ENCODE measurements at places on chromosomes 2 and 18. TPM values are rescaled to one million over a fixed set of nuclear protein-coding genes. Genes with fewer than 3 reads are reported as not detected.

DNA sequence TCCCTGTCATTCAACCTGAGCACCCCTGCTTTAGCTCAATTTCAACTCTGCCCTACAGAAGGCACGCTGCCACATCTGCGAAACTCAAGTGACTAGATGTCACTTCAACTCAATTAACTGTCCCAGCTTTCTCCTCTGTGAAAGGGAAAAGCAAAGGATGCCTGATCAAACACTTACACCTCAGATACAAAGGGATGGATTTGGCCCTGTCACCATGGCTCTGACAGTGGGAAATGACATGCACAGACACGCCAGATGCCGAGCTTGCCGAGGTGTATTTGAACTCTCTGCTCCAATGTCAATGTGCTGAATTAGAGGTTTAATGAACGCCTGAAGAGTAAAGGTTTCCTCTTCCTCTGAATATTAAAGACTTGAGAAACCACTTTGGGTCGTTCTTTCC is 481.1 kb downstream of the CBLN2 start:
- no peak overlapping the region for H3K4me3 ChIP-seq
- H3K27ac ChIP-seq = no peak overlapping the region
- no peaks in the 10 kb centered on the region for H3K4me1 ChIP-seq
- H3K27me3 ChIP-seq = no peaks in the 10 kb centered on the region
- no peak for DNase-seq
- H3K36me3 ChIP-seq = no peaks in the 10 kb centered on the region

DNA sequence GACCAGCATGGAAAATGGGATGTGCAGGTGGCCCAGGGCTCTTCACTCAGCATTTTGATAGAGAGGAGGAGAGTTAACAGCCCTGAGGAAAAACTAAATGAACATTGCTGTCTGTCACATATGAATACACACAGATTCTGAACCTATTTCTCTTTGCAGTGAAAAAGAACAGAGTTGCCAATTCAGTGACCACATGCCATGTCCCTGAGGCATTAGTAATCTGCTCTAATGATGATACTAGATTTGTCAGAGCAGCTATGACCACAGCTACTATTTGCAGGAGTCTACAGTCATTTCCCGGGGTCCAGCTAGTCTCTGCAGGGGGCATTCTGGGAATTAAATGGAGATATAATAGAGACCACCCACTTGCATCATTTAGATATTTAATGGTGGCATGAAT is 267.6 kb downstream of the TMX3 start:
- no peaks in the 10 kb centered on the region for H3K36me3 ChIP-seq
- H3K27me3 ChIP-seq = no peaks in the 10 kb centered on the region
- DNase-seq = no peak
- no peak overlapping the region for H3K27ac ChIP-seq
- H3K4me3 ChIP-seq = no peak overlapping the region

The UBE2E3 gene
- 211 TPM for total RNA-seq

DNA sequence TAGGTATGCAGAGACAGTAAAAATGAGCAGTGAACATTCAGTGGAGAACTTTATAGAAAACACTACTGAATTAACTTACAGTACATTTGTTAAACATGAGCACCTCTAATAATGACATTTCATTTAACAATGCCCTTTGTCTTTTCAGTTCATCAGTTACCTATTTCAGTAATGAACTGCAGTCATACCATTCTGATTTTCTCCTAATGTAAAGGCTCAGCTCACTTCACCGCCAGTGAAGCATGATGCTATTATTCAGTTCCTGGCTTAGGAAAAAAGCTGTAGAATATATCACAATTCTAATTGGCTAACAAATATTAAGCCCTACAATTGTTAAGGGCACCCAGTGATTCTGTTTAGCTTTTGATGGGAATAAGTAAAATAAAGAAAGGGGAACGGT is 37.1 kb upstream of the CCDC93 start:
- H3K27me3 ChIP-seq = no peaks in the 10 kb centered on the region
- H3K36me3 ChIP-seq = no peaks in the 10 kb centered on the region
- no peak for DNase-seq
- no peak overlapping the region for H3K27ac ChIP-seq
- H3K4me3 ChIP-seq = no peak overlapping the region
- no peaks in the 10 kb centered on the region for H3K4me1 ChIP-seq

The DOCK10 gene
- 8.0 TPM for total RNA-seq

The SCYGR7 gene
- not detected for total RNA-seq

DNA sequence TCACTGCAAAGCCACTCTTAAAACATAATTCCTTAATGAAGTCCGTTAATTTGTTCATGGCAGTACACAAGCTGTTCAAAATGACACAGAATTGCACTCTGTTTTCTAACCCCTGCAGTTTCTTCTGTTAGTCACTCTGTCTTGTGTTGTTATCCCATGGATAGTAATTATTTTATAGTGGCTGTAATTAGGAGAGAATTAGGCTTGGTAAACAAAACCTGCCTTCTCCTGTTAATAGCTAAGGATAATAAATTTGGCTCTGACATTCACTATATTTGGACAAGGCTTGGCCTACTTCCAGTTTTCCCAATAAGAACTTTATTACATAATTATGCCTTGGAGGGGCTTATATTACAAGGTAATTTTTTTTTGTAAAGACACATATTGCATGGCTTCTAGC is 330.3 kb upstream of the FIGN start:
- H3K36me3 ChIP-seq = no peaks in the 10 kb centered on the region
- H3K27me3 ChIP-seq = no peaks in the 10 kb centered on the region
- no peak for DNase-seq
- H3K4me3 ChIP-seq = no peak overlapping the region

The FBXO48 gene
- 0.83 TPM for total RNA-seq

The PCARE gene
- total RNA-seq = 2.2 TPM

The COL3A1 gene
- 8,329 TPM for total RNA-seq

GRCh38 chr2:42297322-42297936 is 63.6 kb downstream of the COX7A2L start:
- no peak for DNase-seq
- no peaks in the 10 kb centered on the region for H3K36me3 ChIP-seq
- no peaks in the 10 kb centered on the region for H3K4me1 ChIP-seq
- no peak overlapping the region for H3K4me3 ChIP-seq

The CCDC178 gene
- 0.64 TPM for total RNA-seq

GRCh38 chr2:235588750-235589149 is 94.9 kb downstream of the AGAP1 start:
- no peak overlapping the region for H3K27ac ChIP-seq
- H3K4me3 ChIP-seq = no peak overlapping the region
- H3K36me3 ChIP-seq = no peaks in the 10 kb centered on the region
- H3K4me1 ChIP-seq = no peaks in the 10 kb centered on the region
- DNase-seq = no peak
- no peaks in the 10 kb centered on the region for H3K27me3 ChIP-seq

DNA sequence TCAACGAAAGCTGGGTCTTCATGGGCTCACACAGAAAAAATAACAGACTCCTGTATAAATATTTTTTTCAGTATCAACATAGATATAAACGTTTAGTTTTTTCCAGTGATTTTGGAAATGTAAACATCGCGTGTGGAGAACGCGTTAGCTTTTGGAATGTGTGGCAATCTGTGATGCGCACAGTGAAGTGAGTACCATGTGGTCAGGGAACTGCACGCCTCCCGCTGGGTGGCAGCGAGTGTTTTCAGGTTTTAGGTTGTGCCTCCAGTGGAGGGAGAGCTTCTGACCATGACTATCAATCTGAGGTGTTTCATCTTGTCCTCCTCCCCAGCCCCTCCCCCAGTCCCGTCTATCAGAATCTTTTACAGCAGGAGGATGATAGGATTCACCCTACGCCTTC is 127.8 kb downstream of the ARHGAP28 start:
- H3K36me3 ChIP-seq = no peaks in the 10 kb centered on the region
- H3K4me1 ChIP-seq = no peaks in the 10 kb centered on the region
- no peaks in the 10 kb centered on the region for H3K27me3 ChIP-seq
- no peak overlapping the region for H3K27ac ChIP-seq
- no peak overlapping the region for H3K4me3 ChIP-seq

- H3K36me3 ChIP-seq = no peaks in the 10 kb centered on the region
- no peaks in the 10 kb centered on the region for H3K27me3 ChIP-seq
- H3K27ac ChIP-seq = peak overlapping the region; percentile 46
- no peaks in the 10 kb centered on the region for H3K4me1 ChIP-seq
These were observed 241.3 kb downstream of the AGPS start for GRCh38 chr2:177633910-177634294.

The CHRND gene
- total RNA-seq = not detected

- no peak for DNase-seq
- H3K27ac ChIP-seq = no peak overlapping the region
- H3K4me3 ChIP-seq = no peak overlapping the region
- H3K4me1 ChIP-seq = no peaks in the 10 kb centered on the region
These were observed 9.3 kb upstream of the IFIH1 start for GRCh38 chr2:162327806-162328205.

The PRADC1 gene
- 26.9 TPM for total RNA-seq

DNA sequence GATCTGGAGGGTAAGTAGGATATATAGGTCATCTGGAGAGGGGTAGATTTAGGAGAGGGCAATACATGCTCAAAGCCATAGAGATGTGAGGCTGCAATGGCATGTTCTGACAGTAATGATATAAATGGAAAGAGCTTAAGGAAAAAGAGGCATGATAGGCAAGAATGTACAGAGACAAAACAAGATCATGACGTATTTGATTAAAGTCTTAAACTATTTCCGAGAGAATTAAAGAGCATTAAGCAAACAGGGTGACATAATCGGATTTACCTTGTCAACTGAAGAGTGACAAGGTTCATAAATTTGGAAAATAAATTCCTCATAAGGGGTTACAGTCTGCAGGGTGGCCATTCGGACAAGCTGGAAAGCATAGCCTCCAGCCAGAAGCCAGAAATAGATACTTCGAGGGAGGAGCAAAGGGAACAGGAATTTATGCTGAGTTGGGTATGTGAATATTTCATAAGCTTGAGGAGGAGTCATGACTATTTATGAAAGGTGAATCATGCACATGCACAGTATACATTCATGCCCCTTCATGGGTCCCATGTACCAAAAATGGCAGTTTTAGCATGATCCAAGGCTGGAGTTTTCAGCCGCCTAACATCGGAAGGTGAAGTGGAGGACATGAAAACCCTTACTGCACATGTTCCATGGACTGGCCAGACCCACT is 396.2 kb upstream of the VWC2L start:
- no peaks in the 10 kb centered on the region for H3K4me1 ChIP-seq
- DNase-seq = no peak
- H3K27me3 ChIP-seq = no peaks in the 10 kb centered on the region
- H3K36me3 ChIP-seq = no peaks in the 10 kb centered on the region
- no peak overlapping the region for H3K4me3 ChIP-seq

The FBXO41 gene
- total RNA-seq = 2.1 TPM

The SKOR2 gene
- not detected for total RNA-seq

- no peaks in the 10 kb centered on the region for H3K36me3 ChIP-seq
- H3K27ac ChIP-seq = no peak overlapping the region
- no peak for DNase-seq
- no peaks in the 10 kb centered on the region for H3K27me3 ChIP-seq
These were observed 93.7 kb downstream of the SESTD1 start for GRCh38 chr2:179170901-179171300.
